ENCODE measurements at places on chromosomes 6 and 20.

DNA sequence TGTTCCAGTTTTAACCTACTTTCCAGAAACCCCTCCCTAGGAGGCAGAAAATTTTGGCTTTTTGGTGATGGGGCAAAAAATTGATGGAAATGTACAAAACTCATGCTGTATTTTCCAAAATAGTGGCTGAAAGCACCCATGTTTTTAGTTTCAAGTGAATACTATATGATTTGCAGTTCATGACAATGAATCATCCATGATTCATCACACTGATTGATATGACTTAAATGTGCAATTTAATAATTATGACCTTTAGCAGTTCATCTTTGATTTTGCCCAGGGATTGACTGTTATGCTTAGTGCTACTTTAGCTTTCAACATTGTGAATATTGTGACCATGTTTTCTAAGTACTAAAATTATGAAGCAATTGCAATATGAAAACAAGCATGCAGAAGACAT, 478.7 kb downstream of the HTR1B start:
- no peak for DNase-seq

GRCh38 chr6:125570526-125570925, 178.9 kb upstream of the HEY2 start:
- DNase-seq, result no peak

DNA sequence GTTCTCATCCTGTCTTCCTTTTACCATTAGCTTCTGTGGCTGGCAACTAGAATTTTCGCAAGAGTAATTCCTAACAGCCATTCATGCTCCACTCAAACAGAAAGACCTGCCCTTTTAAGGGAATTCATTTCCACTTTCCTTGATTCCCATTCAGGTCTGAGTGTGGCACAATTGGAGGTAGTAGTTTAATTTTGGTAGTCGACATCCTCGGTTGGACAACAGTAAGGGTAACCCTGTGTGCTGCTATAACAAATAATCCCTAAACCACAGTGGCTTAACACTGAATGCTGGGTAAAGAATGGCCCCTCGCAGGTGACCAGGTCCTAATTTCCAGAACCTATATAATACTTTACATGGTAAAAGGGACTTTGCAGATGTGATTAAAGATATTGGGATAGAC, 142.9 kb downstream of the BMP7 start:
- DNase-seq, result no peak

GRCh38 chr6:159646733-159647132, 46.3 kb downstream of the SOD2 start:
- DNase-seq, result no peak

GRCh38 chr6:105868823-105869460, 217.2 kb upstream of the PRDM1 start:
- DNase-seq, result no peak

GRCh38 chr6:77010931-77011542, 452.3 kb downstream of the HTR1B start:
- DNase-seq, result no peak

- DNase-seq, result no peak
Measured at GRCh38 chr20:63900413-63900812, 5.5 kb downstream of the DNAJC5 start.

DNA sequence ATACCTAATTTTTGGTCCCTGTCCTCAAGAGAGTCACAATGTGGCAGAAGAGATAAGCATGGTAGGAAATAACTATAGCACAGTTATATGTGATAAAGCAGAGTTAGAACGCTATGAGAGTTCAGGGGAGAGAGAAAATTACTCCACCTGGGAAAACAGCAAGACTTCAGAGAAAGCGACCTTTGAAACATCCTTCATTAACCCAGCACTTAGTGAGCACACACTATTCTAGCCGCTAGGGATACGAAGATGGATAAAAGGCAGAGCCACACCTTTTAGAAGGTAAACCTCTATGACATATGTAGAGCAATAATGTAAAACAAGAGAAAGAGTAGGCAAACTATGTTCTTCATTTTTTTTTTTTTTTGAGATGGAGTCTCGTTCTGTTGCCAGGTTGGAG, 264.3 kb downstream of the PTPRK start:
- no peak for DNase-seq

GRCh38 chr6:36114798-36115408, 15.4 kb upstream of the MAPK13 start:
- DNase-seq, result no peak

DNA sequence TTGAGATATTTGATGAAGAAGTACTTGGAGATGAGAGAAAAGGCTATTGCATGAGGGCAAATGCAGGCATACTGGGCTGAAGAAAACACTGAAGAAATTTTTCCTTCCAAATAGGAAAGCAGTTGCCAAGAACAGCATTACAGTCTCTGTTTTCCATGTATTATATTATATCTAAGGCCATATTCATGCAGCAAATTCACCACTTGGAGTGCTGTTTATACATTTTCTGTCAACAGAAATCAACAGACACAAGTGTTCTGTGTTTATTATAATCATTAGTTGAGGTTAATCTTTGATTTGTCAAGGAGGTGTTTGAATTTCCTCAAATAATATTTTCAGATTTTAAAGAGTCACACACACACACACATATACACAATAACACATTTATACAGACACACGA, 268.8 kb upstream of the PLCB4 start:
- DNase-seq, result no peak

- DNase-seq, result peak; percentile 0
Measured at GRCh38 chr6:125357515-125358256, 55.9 kb upstream of the HDDC2 start.

- DNase-seq, result peak; percentile 86
Measured at GRCh38 chr6:96391776-96392360, 129.7 kb upstream of the UFL1 start.

DNA sequence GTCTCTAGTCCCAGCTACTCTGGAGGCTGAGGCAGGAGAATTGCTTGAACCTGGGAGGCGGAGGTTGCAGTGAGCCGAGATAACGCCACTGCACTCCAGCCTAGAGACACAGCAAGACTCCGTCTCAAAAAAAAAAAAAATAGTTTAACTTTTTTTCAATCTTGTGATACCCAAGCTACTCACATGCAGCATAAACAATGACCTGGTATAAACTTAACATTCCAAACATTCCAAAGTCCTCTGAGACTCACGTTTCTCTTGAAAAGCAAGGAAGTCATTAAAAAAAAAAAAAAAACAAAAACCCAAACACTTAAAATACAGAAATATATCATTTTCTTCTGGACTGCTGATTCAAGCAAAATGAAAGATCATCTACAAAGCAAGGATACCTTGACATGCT, 14.3 kb downstream of the CRNKL1 start:
- DNase-seq, result no peak

DNA sequence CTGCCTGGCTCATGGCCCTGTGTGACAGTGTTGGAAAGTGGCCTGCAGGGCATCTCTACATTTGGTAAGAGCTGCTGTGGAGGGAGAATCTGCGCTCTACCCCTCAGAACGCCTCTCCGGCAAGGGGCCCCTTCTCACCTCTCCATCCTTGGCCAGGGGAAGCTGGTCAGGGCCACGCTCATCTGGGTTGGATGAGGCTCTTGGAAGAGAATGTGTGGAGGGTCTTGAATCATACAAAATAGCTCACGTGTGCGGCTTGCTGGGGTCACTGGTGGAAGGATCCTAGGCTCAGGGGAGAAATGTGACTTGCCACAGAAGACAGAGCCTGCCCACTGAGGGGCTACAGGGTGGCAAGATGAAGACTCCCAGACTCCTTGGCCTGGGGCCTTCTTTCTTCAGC, 105.0 kb downstream of the SCML4 start:
- DNase-seq, result no peak

DNA sequence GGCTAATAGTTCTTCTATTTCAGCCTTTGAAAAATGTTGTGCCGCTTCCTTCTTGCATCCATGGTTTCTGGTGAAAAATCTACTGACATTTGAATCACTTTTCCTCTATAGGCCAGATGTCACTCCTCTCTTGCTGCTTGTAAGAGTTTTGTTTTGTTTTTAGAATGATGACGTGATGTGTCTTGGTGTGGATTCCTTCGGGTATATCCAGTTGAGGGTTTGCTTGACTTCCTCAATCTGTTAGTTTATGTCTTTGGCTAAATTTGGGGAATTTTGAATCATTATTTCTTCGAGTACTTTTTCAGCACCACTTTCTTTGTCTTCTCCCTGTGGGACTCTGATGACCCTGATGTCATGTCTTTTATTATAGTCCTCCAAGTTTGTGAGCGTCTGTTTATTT, 175.5 kb downstream of the MYLK4 start:
- DNase-seq, result no peak

DNA sequence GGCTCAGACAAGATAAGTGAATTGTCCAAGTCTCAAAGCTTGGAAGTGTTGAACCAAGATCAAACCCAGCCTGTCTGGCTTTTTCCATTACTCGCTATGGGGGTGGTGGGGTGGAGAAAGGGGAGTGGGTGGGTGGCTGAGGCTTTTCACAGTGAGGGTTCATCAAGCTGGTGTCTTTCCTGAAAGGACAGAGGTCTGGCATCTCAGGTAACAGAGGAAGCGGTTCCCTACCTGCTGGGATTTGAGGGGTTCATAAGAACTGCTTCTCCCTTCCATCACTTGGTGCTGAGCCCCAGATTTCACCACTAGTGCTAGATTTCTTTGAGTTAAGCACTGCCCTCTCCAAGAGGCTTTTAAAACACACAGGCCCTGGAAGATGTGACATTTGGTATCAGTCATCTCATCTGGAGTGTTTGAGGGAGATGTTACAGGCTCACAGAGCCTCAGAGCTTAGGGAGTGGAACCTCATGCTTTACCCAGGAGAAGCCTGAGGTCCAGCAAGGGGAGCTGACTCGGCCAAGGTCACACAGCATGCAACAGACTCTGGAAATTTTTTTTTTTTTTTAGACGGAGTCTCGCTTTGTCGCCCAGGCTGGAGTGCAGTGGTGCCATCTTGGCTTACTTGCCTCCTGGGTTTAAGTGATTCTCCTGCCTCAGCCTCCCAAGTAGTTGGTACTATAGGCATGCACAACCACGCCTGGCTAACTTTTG, 6.0 kb upstream of the VEGFA start:
- DNase-seq, result no peak

DNA sequence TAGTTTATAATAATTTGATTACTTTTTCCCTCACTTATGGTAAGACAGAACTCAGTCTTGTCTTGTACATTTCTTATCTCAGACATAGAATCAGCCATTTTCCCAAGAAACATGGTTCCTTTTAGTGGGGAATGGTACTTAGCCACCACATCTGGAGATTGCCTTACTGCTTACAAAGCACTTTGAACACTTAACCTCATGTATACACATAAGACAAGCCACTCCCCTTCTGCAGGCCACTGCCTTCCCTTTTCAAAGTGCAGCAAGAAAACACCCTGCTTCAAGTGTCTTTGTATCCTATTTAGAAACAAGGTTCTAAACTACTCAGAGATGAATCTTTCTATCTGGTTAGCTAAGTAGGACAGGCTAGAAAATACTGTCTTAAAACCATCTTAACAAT, 159.2 kb downstream of the UBE3D start:
- DNase-seq, result no peak

DNA sequence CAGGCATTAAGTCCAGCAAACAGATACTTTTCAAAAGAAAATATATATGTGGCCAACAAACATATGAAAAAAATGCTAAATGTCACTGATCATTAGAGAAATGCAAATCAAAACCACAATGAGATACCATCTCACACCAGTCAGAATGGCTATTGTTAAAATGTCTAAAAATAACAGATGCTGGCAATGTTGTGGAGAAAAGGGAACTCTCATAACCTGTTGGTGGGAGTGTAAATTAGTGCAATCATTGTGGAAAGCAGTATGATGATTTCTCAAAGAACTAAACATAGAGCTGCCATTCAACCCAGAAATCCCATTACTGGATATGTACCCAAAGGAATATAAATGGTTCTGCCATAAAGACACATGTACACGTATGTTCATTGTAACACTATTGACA, 20.6 kb downstream of the KCNQ5 start:
- no peak for DNase-seq

- DNase-seq, result no peak
Measured at GRCh38 chr6:36033935-36034334, 6.3 kb downstream of the MAPK14 start.

GRCh38 chr6:26284537-26285142, 80.4 kb upstream of the BTN3A2 start:
- DNase-seq, result no peak

DNA sequence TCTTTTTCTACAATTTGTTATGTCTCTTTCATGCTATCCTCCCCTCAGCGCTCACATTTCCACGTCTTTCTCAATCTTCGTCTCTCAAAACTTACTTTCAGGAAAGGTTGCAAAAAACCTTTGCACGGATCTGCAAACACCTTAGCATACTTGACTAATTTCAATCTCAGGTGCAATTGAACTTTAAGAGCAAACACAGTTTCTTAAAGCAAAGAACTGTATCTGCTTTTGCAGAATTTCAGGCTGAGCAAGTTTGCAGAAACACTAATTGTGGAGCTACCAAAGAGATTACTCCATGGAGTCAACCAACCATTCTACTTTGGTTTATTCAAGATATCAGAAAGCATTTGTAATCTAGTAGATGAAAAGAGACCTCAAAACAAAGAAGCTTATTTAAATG, 668.2 kb upstream of the MARCKS start:
- DNase-seq, result no peak

GRCh38 chr6:126720304-126720703, 380.4 kb downstream of the CENPW start:
- DNase-seq, result no peak

DNA sequence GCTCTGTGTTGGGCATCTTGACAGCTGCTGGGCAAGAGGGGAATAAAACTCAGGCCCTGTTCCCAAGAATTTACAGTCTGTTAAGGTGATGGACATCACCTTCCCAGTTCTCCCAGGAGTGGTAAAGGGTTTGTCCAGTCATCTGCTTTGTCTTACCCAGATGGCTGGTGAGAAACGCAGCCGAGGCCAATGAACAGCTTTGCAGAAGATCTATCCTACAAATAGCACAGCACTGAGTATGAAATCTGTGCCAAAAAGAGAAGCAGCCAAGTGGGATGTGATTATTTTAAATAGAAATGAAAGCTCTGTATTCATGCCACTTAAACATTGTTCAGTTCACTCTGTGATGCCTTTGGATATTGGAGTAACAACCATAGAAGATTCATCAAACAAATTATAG, 132.7 kb upstream of the SLC22A16 start:
- DNase-seq, result no peak

- no peak for DNase-seq
Measured at GRCh38 chr6:18579869-18580268, 192.7 kb downstream of the RNF144B start.

DNA sequence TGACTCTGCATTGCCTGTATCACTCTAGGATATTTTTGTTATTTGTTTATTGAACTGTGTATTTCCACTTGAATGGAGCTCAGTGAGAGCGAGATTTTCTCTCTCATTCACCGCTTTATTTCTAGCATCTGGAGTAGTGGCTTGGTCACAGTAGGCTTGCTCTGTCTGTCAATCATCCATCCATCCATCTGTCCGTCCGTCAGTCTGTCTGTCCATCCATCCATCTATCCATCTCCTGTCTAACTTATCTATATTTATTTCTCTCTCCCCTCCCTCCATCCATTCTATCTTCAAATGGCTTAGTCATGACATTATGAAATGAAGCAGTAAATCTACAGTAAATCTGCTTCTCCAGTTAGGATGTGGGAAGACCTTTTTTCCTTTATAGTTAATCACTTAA, 94.6 kb downstream of the TIAM2 start:
- no peak for DNase-seq

- no peak for DNase-seq
Measured at GRCh38 chr6:144647406-144647964, 362.4 kb downstream of the UTRN start.

Data from NCI-H1092 treated with DMSO at 0.1 percent for 48 hours (cell line).